H9 (cell line): ENCODE measurements at places on chromosomes 12 and 14. TPM values are rescaled to one million over a fixed set of nuclear protein-coding genes. Genes with fewer than 3 reads are reported as not detected.

The POTEG gene
- not detected in 2 replicates for total RNA-seq

DNA sequence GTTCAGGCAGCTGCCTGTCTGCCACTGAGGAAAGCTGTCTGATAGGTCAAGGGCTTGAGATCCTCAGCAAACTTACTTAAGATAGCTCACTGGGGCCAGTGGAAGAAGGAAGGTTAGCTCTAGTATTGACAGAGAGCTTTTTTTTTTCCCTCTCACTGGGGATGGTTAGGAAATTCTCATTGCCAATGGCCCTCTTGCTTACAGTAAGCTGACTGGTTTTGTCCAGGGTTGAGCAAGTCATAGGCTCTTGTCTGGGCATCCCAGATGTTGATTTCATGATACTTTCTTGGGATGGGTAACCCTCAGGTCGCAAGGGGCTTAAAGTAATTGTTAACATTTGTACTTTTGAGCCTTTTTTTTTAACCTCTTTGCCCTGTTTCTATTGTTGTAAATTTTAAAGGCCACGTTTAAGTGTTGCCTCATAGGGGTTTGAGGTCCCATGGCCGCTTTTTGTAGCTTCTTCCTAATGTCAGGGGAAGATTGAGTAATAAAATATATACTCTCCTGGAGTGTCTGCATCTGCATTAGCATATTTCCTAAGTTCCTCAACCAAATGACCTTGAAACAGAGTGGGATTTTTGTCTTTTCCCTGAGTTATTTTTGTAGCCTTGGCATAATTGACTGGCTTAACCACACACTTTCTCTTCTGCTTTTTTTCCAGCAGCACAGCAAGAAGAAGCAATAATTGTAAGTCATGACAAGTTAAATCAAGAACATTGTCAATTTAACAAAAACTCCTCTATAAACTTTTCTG is 716.0 kb downstream of the LRFN5 start:
- no peak overlapping the region for H3K4me3 ChIP-seq
- no peaks in the 10 kb centered on the region for H3K4me1 ChIP-seq
- no peaks in the 10 kb centered on the region for H3K27me3 ChIP-seq
- peaks cover 4% of the 10 kb centered on the region for H3K36me3 ChIP-seq
- no peak for DNase-seq
- H3K27ac ChIP-seq: no peak overlapping the region

- no peaks in the 10 kb centered on the region for H3K27me3 ChIP-seq
- no peak overlapping the region for H3K27ac ChIP-seq
- no peak for DNase-seq
- no peaks in the 10 kb centered on the region for H3K4me1 ChIP-seq
- H3K36me3 ChIP-seq: no peaks in the 10 kb centered on the region; the same call in 1 of the 3 replicates
Observed at GRCh38 chr14:91220581-91221000, 23.9 kb downstream of the GPR68 start.

- H3K4me1 ChIP-seq: no peaks in the 10 kb centered on the region
- no peak overlapping the region for H3K27ac ChIP-seq
- H3K27me3 ChIP-seq: no peaks in the 10 kb centered on the region
- DNase-seq: no peak
- H3K36me3 ChIP-seq: no peaks in the 10 kb centered on the region; the same call in 2 of the 3 replicates
Observed at GRCh38 chr12:105574056-105574715, 243.7 kb downstream of the C12orf75 start.

The HOXC10 gene
- total RNA-seq: not detected in 2 replicates

DNA sequence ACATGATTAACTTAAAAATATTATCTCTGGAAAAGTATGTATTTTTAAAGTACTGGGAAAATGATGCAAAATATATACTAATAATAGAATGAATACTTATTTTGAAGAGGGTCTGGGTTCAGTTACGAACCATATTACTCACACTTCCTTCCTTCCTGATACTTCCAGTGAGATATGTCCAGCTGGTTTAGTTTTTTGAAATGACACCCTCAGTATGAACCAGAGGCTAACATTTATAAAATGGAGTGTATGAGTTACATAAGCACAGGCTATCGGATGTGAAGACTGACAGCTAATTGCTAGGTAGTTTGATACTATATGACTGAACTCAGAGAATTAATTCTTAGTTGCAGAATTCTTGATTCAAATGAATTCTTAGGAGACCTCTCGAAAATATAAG is 122.9 kb downstream of the OTOGL start:
- H3K36me3 ChIP-seq: no peaks in the 10 kb centered on the region
- H3K27ac ChIP-seq: no peak overlapping the region
- H3K27me3 ChIP-seq: no peaks in the 10 kb centered on the region

- no peaks in the 10 kb centered on the region for H3K27me3 ChIP-seq
- DNase-seq: no peak
- H3K4me1 ChIP-seq: no peaks in the 10 kb centered on the region
- H3K36me3 ChIP-seq: peaks cover 14% of the 10 kb centered on the region
- no peak overlapping the region for H3K27ac ChIP-seq
- peak overlapping the region; percentile 69 for H3K4me3 ChIP-seq
Observed at GRCh38 chr12:57462912-57463253, 3.3 kb downstream of the GLI1 start.

The EID3 gene
- 1.2 and 1.4 TPM in 2 replicates for total RNA-seq

The GZMH gene
- not detected in 2 replicates for total RNA-seq

DNA sequence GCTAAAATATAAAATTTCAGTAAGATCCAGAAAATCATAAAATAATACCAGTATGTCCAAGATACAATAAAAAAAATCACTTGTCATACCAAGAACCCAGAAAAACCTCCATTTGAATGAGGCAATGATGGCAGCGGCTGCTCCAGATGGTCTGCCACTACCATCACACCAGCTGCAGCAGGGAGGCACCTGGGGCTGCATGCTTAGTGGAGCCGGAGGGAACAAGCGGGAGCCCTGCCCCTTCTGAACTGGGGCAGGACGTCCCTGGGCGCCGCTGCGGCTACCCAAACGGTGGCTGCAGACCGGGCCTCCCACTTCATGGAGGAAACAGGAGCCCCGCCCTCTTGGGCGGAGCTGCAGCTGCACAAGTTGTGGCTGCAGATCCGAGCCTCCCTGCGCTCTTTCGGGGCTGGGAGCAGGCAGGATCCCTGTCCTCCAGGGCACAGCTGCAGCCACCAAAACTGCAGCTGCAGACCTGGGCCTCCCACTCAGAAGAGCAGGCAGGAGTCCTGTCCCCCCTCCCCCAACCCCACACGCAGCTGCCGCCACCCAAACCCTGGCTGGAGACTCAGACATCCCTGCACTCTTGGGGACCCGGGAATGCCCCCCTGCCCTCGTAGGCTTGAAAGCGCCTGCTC is 36.1 kb upstream of the OR5AU1 start:
- peak; percentile 97 for DNase-seq
- no peaks in the 10 kb centered on the region for H3K27me3 ChIP-seq
- H3K4me3 ChIP-seq: 0 out of 3 replicates have a peak overlapping the region, but pooled peaks have one; percentile 35
- no peaks in the 10 kb centered on the region; the same call in 1 of the 2 replicates for H3K4me1 ChIP-seq
- no peak overlapping the region for H3K27ac ChIP-seq
- H3K36me3 ChIP-seq: no peaks in the 10 kb centered on the region; the same call in 1 of the 2 replicates

- H3K4me1 ChIP-seq: peaks cover 3% of the 10 kb centered on the region; the same call in 1 of the 2 replicates
- no peak overlapping the region for H3K4me3 ChIP-seq
- no peak overlapping the region for H3K27ac ChIP-seq
Observed at GRCh38 chr14:36069535-36069900, 107.0 kb downstream of the PTCSC3 start.

The SIX4 gene
- 26.5 and 28.9 TPM in 2 replicates for total RNA-seq

The MANSC1 gene
- 9.1 and 9.8 TPM in 2 replicates for total RNA-seq

- H3K4me3 ChIP-seq: no peak overlapping the region
- peaks cover 4% of the 10 kb centered on the region; the same call in 1 of the 2 replicates for H3K4me1 ChIP-seq
- no peaks in the 10 kb centered on the region for H3K27me3 ChIP-seq
- H3K36me3 ChIP-seq: peaks cover 6% of the 10 kb centered on the region
- DNase-seq: no peak
Observed at GRCh38 chr12:5295996-5296395, 135.9 kb upstream of the NTF3 start.

The TNFAIP2 gene
- 29.3 and 29.7 TPM in 2 replicates for total RNA-seq

DNA sequence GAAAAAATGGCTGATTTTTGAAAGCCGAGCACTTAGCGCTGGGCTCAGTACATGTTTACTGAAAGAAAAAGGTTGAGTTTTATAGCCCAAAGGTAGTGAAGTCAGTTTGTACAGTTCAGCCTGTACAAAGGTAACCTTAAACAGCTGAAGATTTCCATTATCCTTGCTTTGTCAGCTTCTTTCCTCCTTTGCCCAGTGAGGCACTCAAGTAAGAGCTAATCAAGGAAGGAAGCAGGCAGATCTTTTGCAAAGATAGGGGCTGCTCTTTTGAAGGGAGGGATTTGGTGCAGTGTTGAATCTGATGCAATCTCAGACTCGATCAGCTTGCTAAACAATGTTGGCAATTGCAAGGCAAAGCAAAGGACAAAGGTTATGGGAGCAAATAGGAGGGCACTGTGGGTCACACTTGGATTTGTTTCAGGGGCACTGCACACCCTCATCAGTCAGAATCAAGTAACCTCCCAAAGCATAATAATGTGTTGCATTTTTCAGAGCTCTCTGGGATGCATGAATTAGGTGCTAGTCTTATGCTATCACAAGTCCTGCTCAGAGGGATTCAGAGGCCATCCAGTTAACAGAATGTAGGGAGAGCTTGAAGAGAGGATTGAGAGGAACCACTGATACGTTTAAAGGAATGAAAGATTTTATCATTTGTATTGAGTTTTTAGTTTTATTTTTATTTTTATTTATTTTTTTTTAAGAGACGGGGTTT is 44.4 kb downstream of the ANO6 start:
- no peaks in the 10 kb centered on the region; the same call in none of the 2 replicates for H3K36me3 ChIP-seq
- H3K27me3 ChIP-seq: no peaks in the 10 kb centered on the region
- no peak overlapping the region for H3K4me3 ChIP-seq
- no peak overlapping the region for H3K27ac ChIP-seq

GRCh38 chr12:64400041-64400440 is 4.2 kb upstream of the XPOT start:
- H3K36me3 ChIP-seq: no peaks in the 10 kb centered on the region
- H3K27ac ChIP-seq: no peak overlapping the region
- peak overlapping the region; percentile 35 for H3K4me3 ChIP-seq
- DNase-seq: peak; percentile 52
- H3K4me1 ChIP-seq: peaks cover 3% of the 10 kb centered on the region; the same call in 1 of the 2 replicates

DNA sequence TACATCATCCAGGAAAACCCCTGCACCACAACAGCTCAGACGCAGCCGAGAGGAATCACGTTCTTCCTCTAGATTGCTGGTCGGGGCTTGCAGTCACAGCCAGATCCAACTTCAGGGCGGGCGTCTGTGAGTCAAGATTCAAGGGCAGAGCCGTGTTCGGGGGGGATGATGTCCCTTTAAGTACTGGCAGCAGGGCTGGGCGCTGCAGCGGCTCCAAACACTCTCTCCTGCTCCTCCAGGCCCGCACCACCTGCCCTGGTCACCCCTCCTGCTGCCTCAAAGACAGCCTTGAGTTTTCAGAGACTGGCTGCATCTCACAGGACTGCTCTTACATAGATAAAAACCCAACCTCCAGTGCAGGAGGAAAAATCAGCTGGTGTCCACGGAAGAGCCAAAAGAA is 68.3 kb downstream of the KDM2B start:
- H3K27me3 ChIP-seq: no peaks in the 10 kb centered on the region
- no peak for DNase-seq
- peaks cover 40% of the 10 kb centered on the region for H3K36me3 ChIP-seq
- H3K27ac ChIP-seq: no peak overlapping the region

The TESPA1 gene
- total RNA-seq: not detected in 2 replicates

- DNase-seq: no peak
- H3K27me3 ChIP-seq: no peaks in the 10 kb centered on the region
- H3K4me1 ChIP-seq: peaks cover 2% of the 10 kb centered on the region; the same call in 1 of the 2 replicates
Observed at GRCh38 chr12:122087431-122088178, 9.0 kb downstream of the MLXIP start.

The ACOT6 gene
- total RNA-seq: not detected in 2 replicates

The ARG2 gene
- 35.2 and 35.5 TPM in 2 replicates for total RNA-seq

- no peak overlapping the region for H3K27ac ChIP-seq
- H3K36me3 ChIP-seq: no peaks in the 10 kb centered on the region
- DNase-seq: no peak
- H3K27me3 ChIP-seq: no peaks in the 10 kb centered on the region
- no peaks in the 10 kb centered on the region for H3K4me1 ChIP-seq
- no peak overlapping the region for H3K4me3 ChIP-seq
Observed at GRCh38 chr12:115240251-115240650, 556.3 kb upstream of the TBX3 start.

The GPRC5A gene
- 0.09 and 0.13 TPM in 2 replicates for total RNA-seq

The PELI2 gene
- total RNA-seq: 16.2 and 18.0 TPM in 2 replicates

DNA sequence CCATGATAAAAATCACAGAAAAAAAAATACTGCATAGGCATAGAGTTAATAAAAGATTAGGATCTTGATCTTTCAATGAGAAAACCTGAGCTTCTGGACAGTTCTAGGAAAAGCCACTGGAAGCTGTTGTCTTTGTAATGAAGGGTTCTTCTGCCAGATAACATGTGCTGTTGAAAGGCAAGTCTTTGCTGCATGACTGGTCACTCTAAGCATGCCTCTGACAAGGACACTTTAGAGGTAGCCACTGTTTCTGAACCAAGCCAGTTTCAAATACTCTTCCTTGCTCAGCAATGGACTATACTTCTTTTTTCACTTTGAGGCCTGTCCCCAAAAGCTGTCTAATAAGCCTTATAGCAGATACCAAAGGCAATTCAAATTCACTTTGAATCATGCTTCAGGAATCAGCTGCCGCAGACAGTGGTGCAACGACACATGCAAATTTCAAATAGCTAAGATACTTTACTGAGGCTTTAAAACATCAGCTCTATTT is 70.2 kb downstream of the BTG1 start:
- H3K4me3 ChIP-seq: no peak overlapping the region
- no peaks in the 10 kb centered on the region for H3K4me1 ChIP-seq
- H3K27me3 ChIP-seq: no peaks in the 10 kb centered on the region
- DNase-seq: no peak

The PRH1 gene
- total RNA-seq: 14.9 and 15.8 TPM in 2 replicates

- no peaks in the 10 kb centered on the region for H3K27me3 ChIP-seq
- H3K4me3 ChIP-seq: no peak overlapping the region
- DNase-seq: no peak
- H3K27ac ChIP-seq: no peak overlapping the region
- no peaks in the 10 kb centered on the region for H3K36me3 ChIP-seq
Observed at GRCh38 chr14:33539918-33540357, 410.9 kb downstream of the EGLN3 start.
